ENCODE measurements at places on chromosomes 7 and 10.

DNA sequence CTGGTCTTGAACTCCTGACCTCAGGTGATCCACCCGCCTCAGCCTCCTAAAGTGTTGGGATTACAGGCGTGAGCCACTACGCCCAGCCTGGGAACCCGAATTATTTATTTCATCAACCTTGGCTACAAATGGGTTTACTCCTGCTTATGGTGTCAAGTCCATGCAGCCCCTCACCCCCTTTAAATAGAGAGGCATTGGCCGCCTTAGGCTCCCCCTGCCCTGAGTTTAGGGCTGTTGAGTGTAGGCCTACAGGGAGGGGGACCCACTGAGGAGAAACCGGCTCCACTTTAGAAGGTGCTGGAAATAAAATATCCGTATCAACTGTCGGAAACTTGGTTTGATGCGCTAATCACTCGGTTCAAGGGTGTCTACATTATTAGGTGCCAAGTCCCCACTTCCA is 8.7 kb upstream of the SP8 start:
- DNase-seq = no peak

DNA sequence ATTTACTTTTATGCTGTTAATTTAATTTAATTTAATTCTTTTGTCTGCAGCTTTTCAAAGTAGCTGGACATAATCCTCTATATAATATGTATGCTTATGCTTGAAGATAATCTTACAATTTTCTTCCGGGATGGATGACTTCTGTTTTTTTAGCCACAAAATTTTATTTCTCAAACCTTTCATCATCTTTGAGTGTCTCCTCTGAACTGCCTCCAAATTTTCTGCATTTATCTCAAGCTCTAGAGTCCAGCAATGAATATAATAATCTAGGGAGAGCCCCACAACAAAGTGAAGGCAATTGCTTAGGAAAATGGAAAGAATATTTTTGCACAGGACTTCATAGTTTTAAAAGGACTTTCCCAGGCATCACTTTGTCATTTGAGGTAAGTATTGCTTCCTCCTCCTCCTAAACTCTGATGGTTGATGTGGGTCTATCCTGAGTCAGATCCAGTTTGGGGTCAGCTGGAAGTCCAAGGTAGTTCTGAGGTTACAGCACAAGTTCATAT is 53.7 kb upstream of the FAM3C start:
- no peak for DNase-seq

DNA sequence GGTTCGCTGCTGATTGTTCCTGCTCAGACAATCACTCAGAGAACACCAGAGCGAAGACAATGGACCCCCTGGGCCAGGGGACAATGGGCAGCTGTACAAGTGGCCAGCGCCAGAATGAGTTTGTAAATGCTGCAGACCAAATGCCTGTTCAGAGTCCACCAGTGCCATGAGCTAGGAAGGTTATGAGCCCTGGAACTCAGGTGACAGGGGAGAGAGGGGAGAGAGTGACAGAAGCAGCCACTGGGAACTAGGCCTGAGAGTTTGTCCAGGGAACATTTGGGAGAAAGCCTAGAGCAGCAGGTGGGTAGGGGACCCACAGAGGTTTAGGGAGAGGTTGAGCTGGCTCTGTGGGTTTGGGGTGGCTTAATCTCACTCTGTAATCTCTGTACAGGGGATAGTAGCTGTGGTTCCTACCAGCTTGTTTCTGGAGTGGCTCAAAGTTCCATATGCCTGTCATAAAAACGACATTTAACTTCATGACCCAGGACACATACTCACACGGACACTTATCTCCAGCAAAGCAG is 60.4 kb downstream of the C10orf105 start:
- no peak for DNase-seq

GRCh38 chr10:126475074-126475691 is 86.9 kb upstream of the ADAM12 start:
- DNase-seq = no peak

DNA sequence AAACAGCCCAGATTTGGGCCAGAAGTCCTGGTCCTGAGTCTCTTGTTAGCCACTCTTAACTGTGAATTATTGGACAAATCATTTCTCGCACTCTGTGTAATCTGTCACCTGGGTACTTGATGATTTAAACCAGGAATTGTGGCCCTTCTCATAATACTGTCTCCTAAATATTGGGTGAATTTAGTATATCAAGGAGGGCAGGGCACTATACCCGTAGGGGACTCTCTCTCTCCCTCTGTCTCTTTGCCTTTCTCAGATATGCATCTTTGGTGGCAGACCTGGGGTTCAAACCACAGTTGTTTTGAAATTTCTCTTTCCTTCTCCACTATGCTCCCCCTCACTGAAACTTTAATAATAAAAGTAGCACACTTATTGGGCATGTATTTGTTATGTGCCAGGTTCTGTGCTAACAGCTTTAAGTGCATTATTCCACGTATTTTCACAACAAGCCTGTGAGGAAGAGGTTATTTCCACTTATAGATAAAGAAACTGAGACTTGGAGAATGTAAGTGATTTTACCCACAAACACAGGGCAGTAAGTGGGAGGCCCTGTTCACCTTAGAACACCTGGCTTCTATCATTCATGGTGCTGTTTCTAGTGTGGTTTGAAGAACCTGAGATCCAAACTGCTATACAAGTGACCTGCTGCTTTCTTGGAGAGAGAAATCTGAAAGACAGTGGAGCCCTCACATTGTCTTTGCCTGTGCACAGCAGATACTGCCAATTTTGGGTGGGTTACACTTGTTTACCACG is 11.8 kb downstream of the FAS start:
- DNase-seq = no peak

DNA sequence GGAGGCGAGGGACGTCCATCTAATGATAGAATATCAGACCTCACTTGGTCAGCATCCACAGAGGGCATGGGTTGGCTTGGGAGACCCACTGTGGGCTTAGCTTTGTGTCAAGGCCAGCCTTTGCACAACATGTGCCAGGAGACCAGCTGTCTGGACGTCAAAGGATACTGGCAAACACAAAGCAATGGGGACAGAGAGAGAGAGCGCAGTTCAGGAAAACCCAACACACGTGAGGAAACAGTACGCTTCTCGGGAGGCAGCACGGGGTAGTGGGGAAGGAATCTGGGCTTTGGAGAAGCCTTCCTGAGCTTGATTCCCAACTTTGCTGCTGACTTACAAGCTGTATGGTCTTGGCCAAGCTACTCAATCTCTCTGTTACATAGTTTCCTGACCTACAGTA is 14.7 kb downstream of the PRLHR start:
- no peak for DNase-seq
